ENCODE measurements at places on chromosomes 7 and 10.

DNA sequence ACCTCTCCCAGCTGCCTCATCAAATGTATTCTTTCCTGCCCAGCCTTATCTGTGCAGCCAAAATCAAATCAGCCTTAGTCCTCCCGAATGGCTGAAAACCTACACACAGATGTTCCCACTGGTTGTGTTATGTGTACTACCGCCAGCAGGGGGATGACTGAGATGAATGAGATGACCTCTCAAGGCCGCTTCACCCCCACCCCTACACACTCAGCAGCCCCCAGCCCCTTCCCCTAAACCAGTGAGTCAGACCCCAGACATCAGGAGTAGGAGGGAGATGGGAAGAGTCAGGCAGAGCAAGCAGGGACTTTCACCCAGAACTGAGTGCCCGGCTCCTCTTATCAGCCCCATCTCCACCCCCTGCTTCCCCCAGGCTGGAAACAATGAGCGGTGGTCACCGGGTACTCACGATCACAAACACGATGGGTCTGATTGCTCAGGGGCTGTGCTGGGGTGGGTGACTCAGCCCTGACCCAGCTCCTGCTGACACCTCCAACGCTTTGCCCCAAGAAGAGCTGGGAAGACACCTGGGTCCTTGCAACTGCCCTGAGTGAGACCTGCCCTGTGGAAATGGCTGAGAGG lies 6.5 kb upstream of the C10orf105 start:
- DNase-seq, result peak; percentile 29

GRCh38 chr10:71590781-71591350 lies 128.7 kb downstream of the C10orf105 start:
- no peak for DNase-seq

GRCh38 chr7:9453521-9453920 lies 1020.1 kb downstream of the NXPH1 start:
- DNase-seq, result no peak

- no peak for DNase-seq
These were observed 32.7 kb upstream of the NPVF start for GRCh38 chr7:25260862-25261494.

DNA sequence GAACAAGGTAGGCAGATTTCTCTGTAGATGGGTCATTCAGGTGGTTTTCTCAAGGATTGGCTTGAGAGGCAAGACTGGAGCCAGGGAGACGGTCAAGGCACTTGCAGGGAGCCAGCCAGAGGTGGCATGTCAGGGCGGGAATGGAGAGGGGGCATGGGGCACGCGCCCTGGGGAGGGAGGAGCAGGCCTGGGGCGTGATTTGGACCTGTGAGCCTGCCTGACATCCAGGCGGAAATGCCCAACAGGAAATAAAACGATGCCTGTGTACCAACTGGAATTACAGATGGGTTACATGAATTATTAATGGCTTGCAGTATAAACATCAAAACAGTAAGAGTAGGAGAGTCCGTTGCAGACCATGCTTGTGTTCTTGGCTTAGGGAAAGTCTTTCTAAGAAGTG lies 8.6 kb upstream of the SUN1 start:
- DNase-seq, result no peak

- DNase-seq, result no peak
These were observed 31.3 kb upstream of the SMC3 start for GRCh38 chr10:110535958-110536891.

GRCh38 chr7:127832592-127832991 lies 180.6 kb downstream of the SND1 start:
- no peak for DNase-seq

DNA sequence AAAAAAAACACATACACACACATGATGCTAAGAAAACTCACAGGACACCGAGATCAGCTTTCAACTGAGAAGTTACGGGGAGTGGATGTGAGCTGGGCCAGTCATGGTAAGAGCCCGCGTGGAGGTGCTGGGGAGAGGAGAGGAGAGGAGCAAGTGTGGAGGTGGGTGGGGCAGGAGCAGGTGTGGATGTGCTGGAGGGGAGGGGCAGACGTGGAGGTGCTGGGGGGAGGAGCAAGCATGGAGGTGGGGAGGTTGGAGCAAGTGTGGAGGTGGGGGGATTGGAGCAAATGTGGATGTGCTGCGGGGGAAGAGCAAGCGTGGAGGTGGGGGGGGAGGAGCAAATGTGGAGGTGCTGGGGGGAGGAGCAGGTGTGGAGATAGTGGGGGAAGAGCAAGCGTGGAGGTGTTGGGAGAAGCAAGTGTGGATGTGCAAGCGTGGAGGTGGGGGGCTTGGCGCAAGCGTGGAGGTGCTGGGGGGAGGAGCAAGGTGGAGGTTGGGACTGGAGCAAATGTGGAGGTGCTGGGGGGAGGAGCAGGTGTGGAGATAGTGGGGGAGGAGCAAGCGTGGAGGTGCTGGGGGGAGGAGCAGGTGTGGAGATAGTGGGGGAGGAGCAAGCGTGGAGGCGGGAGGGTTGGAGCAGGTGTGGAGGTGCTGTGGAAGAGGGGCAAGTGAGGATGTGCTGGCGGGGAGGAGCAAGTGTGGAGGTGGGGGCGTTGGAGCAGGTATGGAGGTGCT lies 24.5 kb upstream of the NCAPG2 start:
- no peak for DNase-seq

DNA sequence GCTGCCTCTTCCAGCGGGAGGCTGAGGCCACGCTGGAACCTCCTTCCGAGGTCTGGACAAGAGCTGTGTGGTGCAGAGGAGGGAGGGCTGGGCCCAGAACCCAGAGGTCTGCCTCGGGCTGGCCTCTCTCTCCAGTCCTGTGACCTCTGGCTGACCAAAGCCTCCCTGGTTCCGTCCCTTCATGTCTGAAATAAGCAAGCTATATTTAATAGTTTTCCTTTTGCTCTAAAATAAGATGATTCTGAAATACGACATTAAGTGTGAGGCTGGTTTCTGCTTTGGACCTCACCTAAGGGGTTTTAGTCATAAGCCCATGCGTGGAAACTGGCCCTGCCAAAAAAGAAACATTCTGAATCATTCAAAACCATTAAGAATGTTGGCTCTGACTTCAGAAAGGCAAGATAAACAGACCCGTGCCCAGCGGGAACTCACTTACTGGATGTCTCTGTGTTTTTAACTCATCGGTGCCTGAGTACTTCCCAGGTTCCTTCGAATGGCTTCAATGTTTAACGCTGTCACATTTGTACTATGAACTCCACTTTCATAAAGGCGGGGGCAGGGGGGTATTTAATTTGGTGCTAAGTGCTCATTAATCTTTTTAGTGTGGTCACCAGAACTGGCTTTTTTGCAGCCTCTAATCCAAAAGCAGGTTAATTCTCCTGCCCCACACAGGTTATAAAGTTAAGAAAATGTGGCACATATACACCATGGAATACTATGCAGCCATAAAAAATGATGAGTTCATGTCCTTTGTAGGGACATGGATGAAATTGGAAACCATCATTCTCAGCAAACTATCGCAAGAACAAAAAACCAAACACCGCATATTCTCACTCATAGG lies 157.5 kb upstream of the KLF14 start:
- no peak for DNase-seq

DNA sequence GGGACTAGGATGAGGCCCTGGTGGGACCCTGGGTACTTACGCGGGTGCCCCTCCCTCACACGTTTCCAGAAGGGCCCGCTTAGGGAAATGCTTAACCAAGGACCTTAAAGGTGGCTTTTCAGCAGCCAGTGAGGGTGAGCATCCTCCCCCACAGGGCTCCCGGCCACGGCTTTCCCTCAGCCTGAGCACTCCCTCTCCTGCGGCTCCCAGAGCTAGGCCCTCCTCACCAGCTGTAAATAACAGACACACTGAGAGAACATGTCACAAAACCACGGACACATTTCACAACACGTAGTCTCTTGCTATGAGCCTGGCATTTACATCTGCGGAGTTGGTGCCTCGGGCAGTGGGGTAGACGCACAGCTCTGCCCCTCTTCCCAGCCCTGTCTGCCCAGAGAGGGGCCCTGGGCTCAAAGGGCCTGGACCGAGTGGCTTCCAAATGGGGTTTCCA lies 25.2 kb downstream of the GRID1 start:
- DNase-seq, result no peak

DNA sequence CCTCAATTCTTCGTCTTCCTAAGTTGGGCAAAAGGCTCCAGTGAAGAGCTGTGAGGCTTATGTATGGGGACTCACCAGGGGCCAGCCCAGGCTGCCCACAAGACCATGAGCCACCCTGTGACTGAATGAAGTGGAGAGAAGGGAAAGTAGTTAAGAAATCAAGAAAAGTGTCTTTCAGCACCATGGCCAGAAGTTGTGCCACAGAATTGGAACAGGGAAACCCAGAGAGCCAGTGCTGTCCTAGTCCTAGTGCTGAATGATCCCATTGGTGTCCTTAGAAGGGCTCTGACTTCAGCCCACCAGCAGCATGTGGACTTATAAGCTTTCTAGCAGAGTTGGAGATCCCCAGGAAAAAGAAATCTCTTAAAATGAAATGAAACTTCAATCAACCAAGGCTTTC lies 37.0 kb upstream of the CCSER2 start:
- peak; percentile 54 for DNase-seq

- no peak for DNase-seq
These were observed 43.0 kb downstream of the ELMO1 start for GRCh38 chr7:37405603-37406122.

GRCh38 chr7:102005933-102006480 lies 188.6 kb downstream of the CUX1 start:
- DNase-seq, result no peak

GRCh38 chr7:16130111-16131110 lies 290.9 kb downstream of the CRPPA start:
- no peak for DNase-seq

DNA sequence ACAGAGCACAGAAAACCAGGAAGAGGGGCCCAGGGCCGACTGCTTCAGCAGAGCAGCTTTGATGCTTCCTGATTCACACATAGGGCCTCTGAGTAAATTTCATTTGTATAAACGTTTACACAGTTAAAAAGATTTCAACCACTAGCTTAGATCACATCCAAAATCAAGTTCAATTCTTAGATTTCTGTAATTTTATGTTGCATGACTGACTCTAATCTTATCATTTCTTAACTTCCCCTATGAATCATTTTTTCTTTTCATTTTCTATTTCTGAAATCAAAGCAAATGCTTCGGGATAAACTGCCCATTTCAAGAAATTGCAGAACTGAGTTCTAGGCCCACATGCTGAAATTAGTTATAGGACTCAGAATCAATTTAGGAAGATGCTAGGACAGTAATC lies 224.7 kb downstream of the INHBA start:
- DNase-seq, result no peak

DNA sequence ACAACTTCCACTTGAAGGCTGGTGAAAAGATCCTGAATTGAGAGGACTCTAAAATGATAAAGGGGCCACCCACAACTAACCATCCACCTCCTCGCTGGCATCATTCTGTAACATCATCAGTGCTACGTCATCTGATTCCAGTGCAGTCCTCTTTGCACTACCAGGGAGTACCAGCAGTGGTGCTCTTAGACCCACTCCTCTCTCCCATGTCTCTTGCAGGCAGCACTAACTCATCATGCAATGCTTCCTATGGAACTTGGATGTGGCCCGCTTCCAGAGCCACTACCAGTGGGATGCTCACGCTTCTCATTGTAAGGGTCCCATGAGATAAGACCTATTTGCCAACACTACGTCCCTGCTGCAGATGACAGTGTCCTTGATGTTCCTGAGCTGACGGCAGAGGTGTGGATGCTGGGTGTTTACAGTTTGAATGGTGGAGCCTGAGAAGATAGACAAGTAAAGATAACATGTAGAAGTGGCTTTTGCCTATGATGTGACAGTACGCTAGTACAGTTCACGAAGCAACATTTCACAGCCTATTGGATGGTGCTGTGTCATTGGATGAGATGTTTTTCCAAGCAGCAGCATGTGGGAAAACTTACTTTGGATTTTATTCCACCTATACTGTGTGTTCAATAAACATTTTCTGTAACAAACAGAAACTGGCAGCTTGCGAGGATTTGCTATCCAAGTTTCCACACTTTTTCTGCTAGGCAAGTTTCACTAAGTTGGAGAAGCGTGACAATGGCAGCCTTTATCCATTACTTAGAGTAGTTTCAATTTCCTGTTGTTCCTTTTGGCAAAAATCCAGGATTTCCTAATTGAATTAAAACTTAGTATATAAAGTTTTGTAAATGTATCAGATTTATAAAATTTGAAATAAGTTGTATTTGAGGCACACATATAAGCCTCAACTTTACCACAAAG lies 35.8 kb upstream of the COBL start:
- DNase-seq, result no peak

DNA sequence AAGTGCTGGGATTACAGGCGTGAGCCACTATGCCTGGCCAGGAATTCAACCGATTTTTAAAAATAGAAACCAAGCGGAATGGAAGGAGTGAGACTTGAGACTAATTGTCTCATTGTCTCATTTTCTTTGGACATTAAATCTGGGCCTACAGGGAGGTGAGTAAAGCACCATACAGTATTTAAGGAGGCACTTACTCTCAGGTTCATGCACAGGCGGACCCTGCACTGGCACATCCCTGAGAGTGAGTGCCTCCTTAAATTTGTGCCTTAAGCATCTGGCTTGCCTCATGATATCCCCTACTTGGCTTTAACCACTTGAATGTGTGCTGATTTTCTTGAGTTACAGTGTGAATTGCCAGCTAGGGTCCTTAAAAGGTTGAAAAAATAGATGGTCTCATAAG lies 10.6 kb downstream of the UBE3C start:
- no peak for DNase-seq

DNA sequence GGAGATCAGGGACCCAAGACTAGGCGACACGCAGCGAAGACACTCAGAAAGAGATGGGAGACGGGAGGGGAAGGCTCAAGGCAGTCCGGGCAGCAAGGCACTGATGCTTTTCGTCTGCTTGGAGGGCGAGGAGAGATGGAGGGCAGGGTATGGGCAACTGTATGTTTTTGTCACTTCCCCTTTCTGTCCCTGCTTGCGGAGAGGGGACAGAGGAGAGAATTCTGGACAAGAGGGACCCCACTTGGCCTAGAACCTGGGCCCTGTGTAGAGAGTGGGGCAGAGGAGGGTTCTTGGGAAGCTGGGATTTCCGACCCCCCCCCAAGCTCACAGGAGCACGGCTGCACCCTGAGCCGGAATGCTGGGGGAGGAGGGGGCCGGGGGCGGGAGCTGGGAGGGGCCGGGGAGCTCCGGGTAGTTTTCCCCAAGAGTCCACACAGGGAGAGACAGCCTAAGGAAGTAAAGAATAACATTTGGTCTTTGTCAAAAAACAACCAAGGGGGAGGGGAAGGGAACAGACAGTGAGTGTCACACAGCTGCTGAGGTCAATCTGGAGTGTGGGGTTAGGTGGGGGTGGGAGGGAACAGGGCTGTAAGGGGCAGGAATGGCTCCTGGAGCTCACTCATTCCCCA lies 1.8 kb downstream of the LRCH4 start:
- DNase-seq, result no peak

DNA sequence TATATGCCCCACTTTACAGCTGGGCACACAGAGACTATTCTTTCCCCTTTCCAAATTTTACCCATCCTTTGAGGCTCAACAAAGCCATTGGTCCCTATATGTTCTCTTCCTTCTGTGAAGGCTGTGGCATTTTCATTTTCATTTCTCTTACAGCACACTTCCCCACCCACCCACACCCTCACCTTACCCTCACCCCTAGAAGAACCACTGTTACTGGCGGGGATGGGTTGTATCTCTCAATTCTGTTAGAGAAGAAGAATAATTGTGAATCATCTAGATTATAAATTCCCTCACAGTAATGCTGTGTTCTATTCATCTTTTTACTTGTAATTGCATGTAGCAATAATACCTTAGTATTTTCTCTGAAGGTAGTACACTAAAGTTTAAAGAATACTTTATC lies 10.2 kb upstream of the CCDC71L start:
- DNase-seq, result no peak

GRCh38 chr7:75888464-75889222 lies 9.8 kb downstream of the RHBDD2 start:
- no peak for DNase-seq

All from neuronal stem cell (in vitro differentiated cells).